NCI-H1417 treated with DMSO at 0.1 percent for 48 hours (cell line): ENCODE measurements at places on chromosomes 6 and 20.

GRCh38 chr20:25273046-25273445, 25.2 kb downstream of the PYGB start:
- no peak for DNase-seq

GRCh38 chr20:50464026-50464724, 46.0 kb upstream of the PTPN1 start:
- no peak for DNase-seq

DNA sequence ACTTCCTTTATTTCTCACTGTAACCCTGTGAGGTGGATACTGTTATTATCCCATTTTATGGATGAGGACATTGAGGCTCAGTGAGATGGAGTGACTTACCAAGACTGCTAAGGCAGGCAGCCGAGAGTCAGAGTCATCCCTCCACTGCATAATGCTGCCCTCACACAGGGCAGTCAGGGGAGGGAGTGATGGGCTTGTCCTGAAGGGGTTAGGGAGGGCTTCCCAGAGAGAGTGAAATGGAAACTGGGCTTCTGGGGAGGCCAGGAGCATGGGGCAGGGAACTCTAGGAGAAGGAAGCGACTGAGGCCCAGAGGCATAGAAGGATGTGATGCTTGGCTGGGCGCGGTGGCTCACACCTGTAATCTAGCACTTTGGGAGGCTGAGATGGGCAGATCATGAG, 31.1 kb downstream of the TM9SF4 start:
- DNase-seq = no peak

GRCh38 chr6:135274561-135275293, 93.6 kb downstream of the MYB start:
- DNase-seq = no peak

GRCh38 chr20:38669688-38670087, 54.6 kb upstream of the SLC32A1 start:
- DNase-seq = no peak

- peak; percentile 99 for DNase-seq
These were observed 18.5 kb downstream of the BTBD3 start for GRCh38 chr20:11936157-11936556.

GRCh38 chr20:2751878-2752566, 48.4 kb downstream of the CPXM1 start:
- no peak for DNase-seq

DNA sequence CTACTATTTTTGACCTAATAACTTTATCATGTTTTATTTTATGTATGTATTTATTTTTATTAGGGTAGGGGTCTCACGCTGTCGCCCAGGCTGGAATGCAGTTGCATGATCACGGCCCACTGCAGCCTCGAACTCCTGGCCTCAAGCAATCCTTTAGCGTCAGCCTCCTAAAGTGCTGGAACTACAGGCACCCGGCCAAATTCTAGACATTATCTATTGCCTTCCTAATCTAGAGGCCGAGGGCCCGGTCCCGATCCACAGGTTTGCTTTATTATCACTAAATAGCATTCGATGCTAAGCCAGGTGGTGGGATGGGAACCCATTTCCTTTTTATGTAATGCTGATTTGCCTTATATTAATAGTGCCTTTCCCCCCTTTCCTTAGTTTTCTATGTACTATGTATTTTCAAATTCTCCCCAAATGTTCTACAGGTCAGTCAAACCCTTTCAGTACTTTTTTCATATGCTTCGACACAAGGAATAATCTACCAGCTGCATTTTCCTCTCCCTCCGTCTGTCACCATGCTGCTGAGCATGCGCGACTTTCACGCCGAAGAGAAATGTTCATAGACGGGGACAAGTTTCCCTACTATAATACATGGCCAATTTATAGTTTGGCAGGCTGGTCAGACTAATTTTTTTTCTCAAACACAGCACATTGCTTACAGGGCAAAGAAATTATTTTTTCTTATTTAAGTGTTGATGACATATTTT, 6.4 kb downstream of the SERPINB6 start:
- no peak for DNase-seq

GRCh38 chr6:148538261-148539190, 195.9 kb downstream of the SASH1 start:
- no peak for DNase-seq

- DNase-seq = no peak
These were observed 109.5 kb downstream of the EYA2 start for GRCh38 chr20:47004179-47004578.

DNA sequence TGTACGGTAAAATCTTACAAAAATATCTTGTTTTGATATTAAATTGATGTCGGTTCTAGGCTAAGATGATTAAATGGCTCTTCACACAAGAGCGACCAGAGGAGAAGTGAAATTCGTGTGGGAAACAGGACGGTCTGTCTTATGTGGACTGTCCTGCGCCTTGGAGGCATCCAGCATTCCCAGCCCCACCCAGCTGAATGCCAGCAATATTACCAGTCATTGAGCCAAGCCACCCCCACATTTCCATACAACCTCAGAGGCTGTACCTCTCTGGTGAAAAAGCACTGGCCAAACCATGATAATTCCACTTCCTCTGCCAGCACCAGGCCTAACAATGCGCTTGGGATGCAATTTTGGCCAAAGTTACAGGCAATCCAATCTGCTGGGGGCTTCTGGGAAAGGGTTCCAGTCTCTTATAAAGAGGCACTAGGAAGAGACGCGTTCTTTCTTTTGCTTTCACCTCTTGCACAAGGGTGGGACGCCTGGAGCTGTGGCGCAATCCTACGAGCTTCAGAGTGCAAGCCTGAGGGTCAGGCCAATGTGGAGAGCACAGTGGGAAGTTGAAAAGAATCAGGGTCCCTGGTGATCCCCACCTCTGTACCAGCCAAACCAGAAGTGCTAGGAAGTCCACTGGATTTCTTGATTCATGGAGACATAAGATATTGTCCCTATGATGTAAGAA, 213.1 kb downstream of the PREX1 start:
- no peak for DNase-seq

DNA sequence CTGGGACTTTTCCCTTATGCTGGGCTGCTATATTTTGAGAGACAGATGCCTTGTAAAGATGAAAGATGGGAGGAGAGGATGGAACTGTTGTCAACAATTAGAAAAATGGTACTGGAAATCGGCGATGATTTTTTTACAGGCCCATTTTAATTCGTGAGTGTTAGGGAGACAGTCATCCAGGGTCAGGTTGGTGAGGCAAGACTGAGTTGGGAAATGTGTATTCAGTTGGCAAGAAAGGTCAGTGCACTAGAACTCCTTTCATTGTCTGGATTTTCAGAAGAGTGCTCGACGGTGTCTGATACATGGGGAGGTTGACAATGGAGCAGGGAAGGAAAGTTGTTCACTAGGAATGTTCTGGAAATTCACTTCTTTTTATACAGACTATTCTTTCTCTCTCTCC, 394.4 kb downstream of the QKI start:
- no peak for DNase-seq

- DNase-seq = no peak
These were observed 244.9 kb downstream of the THBS2 start for GRCh38 chr6:169008641-169009257.

DNA sequence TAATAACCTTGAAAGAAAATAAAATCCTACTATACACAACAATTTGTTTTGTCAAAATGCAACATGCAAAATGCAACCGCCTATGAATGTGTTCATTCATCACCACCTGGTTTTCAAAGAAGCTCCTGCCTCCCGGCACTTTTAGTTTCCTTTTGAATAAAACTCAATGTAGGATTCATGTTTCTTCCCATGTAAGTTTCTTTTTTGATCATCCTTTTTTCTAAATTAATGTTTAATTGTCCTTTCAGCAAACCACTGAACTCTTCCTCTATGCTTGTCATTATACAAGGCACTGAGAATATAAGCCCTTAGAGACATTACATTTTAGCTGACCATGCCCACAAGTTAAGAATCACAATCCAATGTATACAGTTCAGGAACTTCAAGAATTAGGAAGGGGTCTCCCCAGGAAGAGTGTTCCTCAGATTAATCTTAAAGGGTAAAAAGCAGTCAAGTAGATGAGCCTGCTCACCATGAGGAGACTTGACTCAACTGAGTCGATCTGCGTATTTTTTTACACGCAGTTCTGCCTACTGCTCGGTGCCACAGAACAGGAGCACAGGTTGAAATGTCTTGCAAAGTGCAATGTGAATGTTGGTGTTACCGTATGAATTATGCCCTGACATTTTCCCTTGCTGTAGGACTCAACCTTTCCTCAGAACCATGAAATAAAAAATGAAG, 7.2 kb upstream of the THEMIS start:
- DNase-seq = no peak

GRCh38 chr6:408599-409102, 17.1 kb downstream of the IRF4 start:
- no peak for DNase-seq

GRCh38 chr6:167130008-167130677, 7.2 kb downstream of the CCR6 start:
- no peak for DNase-seq

DNA sequence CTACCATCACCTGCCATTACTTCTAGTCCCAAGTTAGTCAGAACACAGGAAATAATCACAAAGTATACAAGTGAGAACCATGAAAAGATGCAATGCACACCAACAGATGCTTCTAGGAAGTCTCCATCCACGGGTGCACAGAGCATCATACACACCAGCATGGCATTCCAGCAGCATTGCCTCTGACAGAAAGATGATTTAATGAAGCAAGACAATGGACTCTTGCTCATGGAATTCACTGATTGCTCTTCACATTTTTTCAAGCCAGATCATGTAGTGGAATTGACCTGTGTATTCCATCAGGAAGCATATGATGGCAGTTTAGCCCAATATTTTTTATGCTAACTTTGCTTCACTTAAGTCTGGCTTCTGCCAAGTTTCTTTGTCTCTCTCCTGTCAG, 406.3 kb upstream of the RGS17 start:
- DNase-seq = no peak

- no peak for DNase-seq
These were observed 19.1 kb downstream of the TAB2 start for GRCh38 chr6:149336609-149336928.

- DNase-seq = no peak
These were observed 988 bp downstream of the TXNDC5 start for GRCh38 chr6:7909323-7910276.

DNA sequence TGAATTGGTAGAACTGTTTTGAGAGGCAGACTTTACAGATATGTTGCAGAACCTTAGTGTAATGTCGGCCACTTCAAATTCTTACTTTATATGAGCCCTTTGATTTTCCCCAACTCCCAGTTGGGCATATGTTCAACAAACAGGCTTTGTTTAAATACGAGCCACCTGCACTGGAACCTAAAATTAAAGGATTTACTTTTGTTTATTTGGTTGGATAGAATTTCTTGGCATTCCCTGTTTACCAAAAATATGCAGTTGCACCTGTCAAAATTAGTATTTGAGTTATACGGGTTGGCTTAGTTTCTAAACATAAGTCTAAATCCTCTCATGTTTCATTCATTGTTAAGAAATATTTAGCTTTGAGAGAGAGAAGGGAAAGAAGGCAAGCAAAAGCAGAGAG, 2.4 kb upstream of the GLYATL3 start:
- peak; percentile 28 for DNase-seq

DNA sequence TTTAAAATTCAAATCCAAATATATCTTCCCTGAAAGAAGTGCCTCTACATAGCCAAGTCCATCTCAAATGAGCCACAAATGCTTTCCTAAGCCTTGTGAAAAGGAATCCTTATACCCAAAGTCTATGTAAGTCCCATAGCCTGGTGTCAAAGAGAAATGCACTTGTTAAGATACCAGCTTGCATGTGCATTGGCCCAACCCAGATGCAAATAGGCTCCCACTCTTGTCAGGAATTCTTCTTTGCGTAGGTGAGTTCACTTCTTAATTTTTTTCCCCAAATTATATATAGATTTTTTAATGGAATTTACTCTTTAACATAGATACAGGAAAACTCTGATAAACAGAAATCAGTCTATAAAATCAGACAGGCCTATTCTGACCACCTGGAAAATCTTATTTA, 105.6 kb downstream of the RALGAPA2 start:
- DNase-seq = no peak

- no peak for DNase-seq
These were observed 185.6 kb upstream of the EPHA7 start for GRCh38 chr6:93604951-93605350.

DNA sequence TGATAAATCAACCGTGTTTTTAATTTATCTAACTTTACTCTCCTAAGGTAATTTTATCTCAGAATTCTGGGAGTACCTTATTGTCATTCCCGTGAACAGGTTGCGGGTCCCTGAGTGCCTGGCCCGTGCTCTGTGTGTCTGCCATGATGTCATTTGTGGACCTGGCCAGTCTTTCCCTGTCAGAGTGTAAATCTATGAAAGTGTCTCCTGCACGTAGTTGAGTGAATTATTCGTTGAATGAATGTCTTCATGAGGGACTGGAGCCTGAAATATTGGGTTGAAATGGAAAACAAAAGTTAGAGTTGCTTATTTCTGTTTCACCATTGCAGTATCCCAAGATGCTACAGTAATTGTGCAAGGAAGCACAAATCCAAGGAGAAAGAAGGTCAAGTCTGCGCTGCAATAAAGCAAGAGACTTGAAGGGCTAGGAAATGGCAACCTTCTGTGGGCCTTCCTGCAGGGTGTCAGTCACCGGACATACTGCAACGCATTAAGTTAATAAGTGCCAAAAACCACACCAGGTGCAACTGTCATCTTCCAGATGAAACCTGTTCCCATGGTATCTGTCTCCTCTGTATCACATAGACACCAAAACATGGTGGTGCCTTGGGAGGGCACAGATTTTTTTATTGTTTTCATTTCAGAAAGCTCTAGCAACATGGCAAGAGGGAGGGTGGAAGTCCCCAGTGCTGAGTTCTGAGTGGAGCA, 135.5 kb downstream of the ZDHHC14 start:
- no peak for DNase-seq

DNA sequence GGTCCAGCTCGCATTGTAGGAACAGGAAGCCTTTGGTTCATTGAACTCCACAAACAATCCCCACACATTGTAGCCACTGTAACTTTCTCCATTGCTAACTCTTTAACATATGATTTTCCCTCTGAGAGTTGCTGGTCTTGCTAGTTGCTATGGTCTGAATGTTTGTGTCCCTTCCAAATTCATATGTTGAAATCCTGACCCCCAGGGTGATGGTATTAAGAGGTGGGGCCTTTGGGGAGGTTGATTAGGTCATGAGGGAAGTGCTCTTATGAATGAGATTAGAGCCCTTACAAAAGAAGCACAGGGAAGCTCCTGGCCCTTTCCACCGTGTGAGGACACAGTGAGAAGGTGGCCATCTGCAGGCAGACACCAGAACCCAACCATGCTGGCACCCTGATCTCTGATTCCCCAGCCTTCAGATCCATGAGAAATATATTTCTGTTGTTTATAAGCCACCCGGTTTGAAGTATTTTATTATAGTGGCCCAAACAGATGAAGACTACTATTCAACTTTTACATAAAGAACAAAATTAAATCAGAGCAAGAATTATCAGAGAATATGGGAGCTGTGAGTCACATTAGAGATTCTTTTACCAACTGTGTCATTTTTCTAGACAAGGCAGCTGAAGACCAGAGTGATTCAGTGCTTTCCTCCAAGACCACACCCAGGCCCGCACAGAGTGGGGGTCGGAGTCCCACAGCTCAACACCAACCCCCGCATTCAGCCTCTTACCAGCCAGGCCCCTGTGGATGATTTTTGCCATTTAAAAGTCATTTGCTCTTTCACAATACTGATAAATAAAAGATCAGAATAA, 143.0 kb downstream of the SAMD5 start:
- no peak for DNase-seq
